GM12878 (cell line): ENCODE measurements at places on chromosomes 13 and 19. TPM values are rescaled to one million over a fixed set of nuclear protein-coding genes. Genes with fewer than 3 reads are reported as not detected.

Gene OR10H1
- total RNA-seq, result not detected in 2 replicates

Gene VSTM2B
- not detected in 2 replicates for total RNA-seq

Gene DMAC2
- total RNA-seq, result 45.6 and 48.3 TPM in 2 replicates

GRCh38 chr13:59963827-59964226, 199.9 kb downstream of the DIAPH3 start:
- no peaks in the 10 kb centered on the region for H3K36me3 ChIP-seq
- no peak overlapping the region for H3K4me3 ChIP-seq
- no peak overlapping the region for H3K27ac ChIP-seq
- H3K4me1 ChIP-seq, result no peaks in the 10 kb centered on the region
- no peaks in the 10 kb centered on the region for H3K27me3 ChIP-seq

GRCh38 chr19:53147645-53148044, 11.2 kb downstream of the ZNF347 start:
- H3K4me1 ChIP-seq, result no peaks in the 10 kb centered on the region
- no peaks in the 10 kb centered on the region for H3K27me3 ChIP-seq
- no peak overlapping the region for H3K27ac ChIP-seq

- no peaks in the 10 kb centered on the region for H3K36me3 ChIP-seq
- no peaks in the 10 kb centered on the region for H3K27me3 ChIP-seq
- no peak for DNase-seq
- no peaks in the 10 kb centered on the region for H3K4me1 ChIP-seq
These were observed 16.9 kb downstream of the CERS1 start for GRCh38 chr19:18878858-18879578.

- peaks cover 17% of the 10 kb centered on the region for H3K4me1 ChIP-seq
- no peak for DNase-seq
- peak overlapping the region; percentile 11; the same call in 1 of the 2 replicates for H3K4me3 ChIP-seq
- H3K27ac ChIP-seq, result no peak overlapping the region
These were observed 4.6 kb downstream of the GNA11 start for GRCh38 chr19:3098515-3099346.

DNA sequence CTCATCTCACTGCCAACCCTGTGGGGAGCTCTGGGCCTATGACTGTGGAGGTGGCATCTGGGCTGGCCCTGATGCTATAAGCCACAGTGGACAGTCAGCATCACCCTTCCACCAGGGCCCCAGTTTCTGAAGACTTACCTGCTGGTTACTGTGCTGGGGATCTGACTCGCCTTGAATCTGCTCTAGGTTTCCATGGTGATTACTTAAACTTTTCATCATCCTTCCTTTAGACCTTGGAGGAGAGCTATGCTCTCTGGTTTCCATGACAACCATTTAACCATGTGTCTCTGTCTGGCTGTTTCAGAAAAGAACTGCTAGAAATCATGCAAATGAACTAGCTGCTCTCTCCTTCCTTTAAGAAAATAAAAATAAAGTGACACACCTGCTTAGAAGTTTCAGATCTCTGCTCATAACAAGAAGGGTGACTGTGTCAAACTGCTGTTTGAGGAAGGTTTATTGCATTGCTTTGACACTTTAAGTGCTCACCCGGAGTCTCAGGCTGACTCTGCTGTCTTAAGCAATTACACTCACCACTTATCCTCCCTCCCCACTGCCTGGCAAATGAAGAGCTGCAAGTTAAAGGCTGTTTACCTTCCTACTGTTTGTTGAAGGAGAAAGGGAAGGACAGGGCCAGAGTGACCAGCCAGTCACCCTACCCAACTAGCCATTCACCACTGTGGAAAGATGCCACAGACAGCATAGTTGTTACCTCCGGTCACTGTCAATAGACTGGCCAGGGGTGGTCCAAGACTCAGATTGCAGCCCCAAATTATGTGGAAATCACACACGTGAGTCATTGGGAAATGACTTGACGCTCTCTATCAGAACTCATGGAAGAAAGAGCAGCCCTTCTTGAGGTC, 87.6 kb downstream of the HSPH1 start:
- no peaks in the 10 kb centered on the region for H3K27me3 ChIP-seq
- no peaks in the 10 kb centered on the region for H3K36me3 ChIP-seq
- no peak overlapping the region for H3K4me3 ChIP-seq
- H3K27ac ChIP-seq, result peak overlapping the region; percentile 70

DNA sequence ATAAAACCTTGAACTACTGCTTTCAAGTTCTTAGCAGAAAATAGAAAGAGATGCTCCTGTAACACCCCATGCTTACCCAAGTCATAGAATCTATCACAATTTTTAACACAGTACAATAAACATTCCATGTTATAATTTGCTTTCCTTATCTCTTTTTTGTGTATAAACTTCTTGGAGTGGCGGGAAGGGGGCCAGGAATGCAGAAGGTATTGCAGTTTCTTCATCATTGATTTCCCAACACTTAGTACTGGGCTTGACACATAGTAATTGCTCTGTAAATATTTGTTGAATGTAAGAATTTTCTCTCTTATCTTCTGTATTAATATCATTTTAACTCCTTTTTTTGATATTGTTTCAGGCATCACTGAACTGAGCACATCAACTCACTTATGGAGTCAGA, 535.8 kb downstream of the KCTD12 start:
- no peak for DNase-seq
- H3K27ac ChIP-seq, result no peak overlapping the region
- no peaks in the 10 kb centered on the region for H3K36me3 ChIP-seq
- H3K4me1 ChIP-seq, result no peaks in the 10 kb centered on the region

DNA sequence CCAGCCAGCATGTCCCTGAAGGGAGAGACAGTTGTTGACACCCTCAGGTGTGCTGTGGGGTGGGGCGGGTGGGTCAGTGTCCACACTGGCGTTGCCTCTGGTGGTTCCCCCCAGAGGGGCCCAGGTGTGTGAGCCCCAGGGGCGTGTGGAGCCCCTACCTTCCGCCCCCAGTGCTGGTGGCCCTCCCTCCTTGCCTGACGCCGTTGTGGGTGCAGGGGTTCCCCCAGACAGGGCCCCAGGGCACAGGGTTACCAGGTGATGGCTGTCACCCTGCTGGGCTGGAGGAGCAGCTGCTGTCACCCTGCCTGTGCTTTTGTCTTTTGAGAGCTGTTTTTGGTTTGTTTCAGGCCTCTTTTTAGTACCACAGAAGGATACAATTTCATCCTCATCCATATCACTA, 27.2 kb downstream of the ATP4B start:
- no peak overlapping the region for H3K4me3 ChIP-seq
- DNase-seq, result no peak
- no peaks in the 10 kb centered on the region for H3K27me3 ChIP-seq
- H3K27ac ChIP-seq, result no peak overlapping the region
- H3K4me1 ChIP-seq, result no peaks in the 10 kb centered on the region

DNA sequence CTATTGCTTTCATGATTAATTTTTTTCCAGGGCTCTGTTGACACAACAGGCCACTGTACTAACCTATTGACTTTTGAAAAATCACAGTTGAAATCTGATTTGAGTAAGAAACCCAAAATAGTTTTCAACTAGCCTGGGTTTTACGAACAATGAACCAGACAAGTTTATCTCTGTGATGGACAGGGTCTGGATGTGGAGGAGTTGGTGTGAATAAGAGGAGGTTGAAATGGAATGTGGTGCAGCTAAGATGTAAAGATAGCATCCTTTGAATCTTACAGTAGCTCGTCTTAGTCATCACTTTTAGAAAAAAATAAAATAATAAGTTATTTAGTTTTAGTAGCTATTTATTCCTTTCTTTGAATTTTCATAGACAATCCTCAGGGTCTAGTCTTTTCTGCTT, 8.3 kb upstream of the OXGR1 start:
- H3K27ac ChIP-seq, result no peak overlapping the region
- no peaks in the 10 kb centered on the region for H3K36me3 ChIP-seq
- H3K4me3 ChIP-seq, result no peak overlapping the region
- H3K4me1 ChIP-seq, result no peaks in the 10 kb centered on the region
- H3K27me3 ChIP-seq, result no peaks in the 10 kb centered on the region

DNA sequence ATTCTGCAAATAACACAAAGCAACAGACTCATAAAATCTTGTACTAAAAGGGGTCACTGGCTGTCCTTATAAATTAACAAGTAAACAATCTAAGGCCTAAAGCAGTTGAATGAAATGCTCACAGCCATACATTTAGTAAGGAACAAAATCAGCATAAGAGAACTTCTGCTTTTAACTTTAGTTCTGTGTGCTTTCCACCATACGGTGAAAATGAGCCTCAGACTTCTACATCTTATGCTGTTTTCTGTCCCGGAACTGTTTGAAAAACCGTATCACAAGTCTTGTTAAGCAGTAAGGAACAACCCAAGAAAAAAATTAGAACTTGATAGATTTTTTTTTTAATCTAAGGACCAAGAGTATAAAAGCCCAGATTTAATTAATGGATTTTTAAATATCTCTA, 549.1 kb upstream of the MIR17HG start:
- H3K4me1 ChIP-seq, result no peaks in the 10 kb centered on the region
- no peaks in the 10 kb centered on the region for H3K36me3 ChIP-seq
- DNase-seq, result no peak
- H3K4me3 ChIP-seq, result no peak overlapping the region
